SJCRH30 (cell line): ENCODE measurements at places on chromosomes 16 and 17. TPM values are rescaled to one million over a fixed set of nuclear protein-coding genes. Genes with fewer than 3 reads are reported as not detected.

DNA sequence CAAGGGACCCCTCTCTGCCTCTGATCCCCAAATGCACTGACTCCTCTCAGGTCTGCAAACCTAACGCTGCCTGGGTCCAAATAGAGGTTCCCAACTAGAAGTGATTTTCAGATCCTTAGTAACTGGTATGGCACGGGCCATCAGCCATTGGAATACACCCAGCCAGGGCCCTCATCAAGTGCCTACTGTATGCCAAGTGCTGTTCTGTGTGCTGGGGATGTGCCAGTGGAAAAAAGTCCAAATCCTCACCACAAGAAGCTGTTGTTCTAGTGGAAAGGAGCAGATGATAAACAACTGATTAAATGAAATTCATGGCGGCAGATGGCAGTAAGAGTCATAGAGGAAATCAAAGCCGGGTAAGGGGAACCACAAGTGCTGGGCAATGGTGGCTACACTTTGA, 57.2 kb upstream of the MED9 start:
- no peak overlapping the region for H3K27ac ChIP-seq
- H3K36me3 ChIP-seq, result no peaks in the 10 kb centered on the region
- H3K4me3 ChIP-seq, result no peak overlapping the region
- DNase-seq, result no peak
- no peaks in the 10 kb centered on the region for H3K27me3 ChIP-seq
- H3K4me1 ChIP-seq, result peaks cover 60% of the 10 kb centered on the region

The SOX15 gene
- 0.10 and 0.30 TPM in 2 replicates for total RNA-seq

The KRT17 gene
- total RNA-seq, result 134 and 149 TPM in 2 replicates

DNA sequence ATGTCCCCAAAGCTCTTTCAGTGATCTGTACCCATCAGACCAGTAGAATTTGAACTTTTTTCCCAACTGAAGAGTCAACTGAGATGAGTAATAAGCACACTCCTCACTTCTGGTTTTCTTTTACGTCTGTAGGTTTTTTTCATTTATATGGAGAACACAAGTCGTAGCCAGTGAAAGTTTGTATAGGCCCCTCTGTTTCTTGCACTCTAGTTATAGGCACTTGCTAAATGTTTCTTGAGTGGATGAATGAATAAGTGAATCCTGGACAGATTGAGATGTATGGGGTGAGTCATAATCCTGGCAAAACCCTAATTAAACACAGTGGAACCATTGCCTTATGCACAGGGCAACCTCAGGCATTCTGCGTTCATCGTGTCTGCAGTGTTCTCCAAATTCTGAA, 193.7 kb upstream of the TBX2 start:
- no peaks in the 10 kb centered on the region for H3K27me3 ChIP-seq
- DNase-seq, result no peak

GRCh38 chr17:45783593-45784292, 377 bp upstream of the CRHR1 start:
- DNase-seq, result peak; percentile 53
- H3K27me3 ChIP-seq, result peaks cover 34% of the 10 kb centered on the region
- peak overlapping the region; percentile 55 for H3K4me3 ChIP-seq
- no peaks in the 10 kb centered on the region for H3K36me3 ChIP-seq
- no peak overlapping the region for H3K27ac ChIP-seq
- no peaks in the 10 kb centered on the region for H3K4me1 ChIP-seq

- no peak for DNase-seq
- no peaks in the 10 kb centered on the region for H3K27me3 ChIP-seq
- no peak overlapping the region for H3K27ac ChIP-seq
- H3K36me3 ChIP-seq, result no peaks in the 10 kb centered on the region
- H3K4me1 ChIP-seq, result peaks cover 13% of the 10 kb centered on the region
- no peak overlapping the region for H3K4me3 ChIP-seq
These were observed 121.4 kb downstream of the SKAP1 start for GRCh38 chr17:48308581-48308980.

DNA sequence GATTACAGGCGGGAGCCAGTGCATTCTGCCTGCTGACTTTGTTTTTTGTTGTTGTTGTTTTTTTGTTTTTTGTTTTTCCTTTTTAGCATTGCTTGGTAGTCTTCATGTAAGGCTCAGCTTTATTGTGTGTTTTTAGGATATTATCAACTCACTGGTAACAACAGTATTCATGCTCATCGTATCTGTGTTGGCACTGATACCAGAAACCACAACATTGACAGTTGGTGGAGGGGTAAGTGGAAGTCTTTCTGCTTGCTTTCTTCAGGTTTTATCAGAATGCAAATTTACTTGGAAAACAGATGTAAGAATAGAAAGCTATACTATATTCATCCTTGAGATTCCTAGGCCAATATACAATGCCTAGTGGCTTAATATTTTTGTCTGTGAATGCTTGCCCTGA, 3.3 kb upstream of the CMTM1 start:
- DNase-seq, result no peak
- no peak overlapping the region for H3K4me3 ChIP-seq
- peaks cover 76% of the 10 kb centered on the region for H3K36me3 ChIP-seq
- H3K27ac ChIP-seq, result no peak overlapping the region
- no peaks in the 10 kb centered on the region for H3K27me3 ChIP-seq
- H3K4me1 ChIP-seq, result no peaks in the 10 kb centered on the region

GRCh38 chr16:19356024-19356952, 61.4 kb upstream of the TMC5 start:
- H3K4me1 ChIP-seq, result no peaks in the 10 kb centered on the region
- H3K27ac ChIP-seq, result no peak overlapping the region
- no peak overlapping the region for H3K4me3 ChIP-seq
- H3K27me3 ChIP-seq, result no peaks in the 10 kb centered on the region
- no peak for DNase-seq
- H3K36me3 ChIP-seq, result no peaks in the 10 kb centered on the region

- H3K36me3 ChIP-seq, result no peaks in the 10 kb centered on the region
- no peak overlapping the region for H3K4me3 ChIP-seq
These were observed 27.8 kb downstream of the COPRS start for GRCh38 chr17:31830971-31831858.

The VAMP2 gene
- total RNA-seq, result 6.1 and 7.9 TPM in 2 replicates

The LPO gene
- not detected in 2 replicates for total RNA-seq

The DHRS7C gene
- not detected in 2 replicates for total RNA-seq

DNA sequence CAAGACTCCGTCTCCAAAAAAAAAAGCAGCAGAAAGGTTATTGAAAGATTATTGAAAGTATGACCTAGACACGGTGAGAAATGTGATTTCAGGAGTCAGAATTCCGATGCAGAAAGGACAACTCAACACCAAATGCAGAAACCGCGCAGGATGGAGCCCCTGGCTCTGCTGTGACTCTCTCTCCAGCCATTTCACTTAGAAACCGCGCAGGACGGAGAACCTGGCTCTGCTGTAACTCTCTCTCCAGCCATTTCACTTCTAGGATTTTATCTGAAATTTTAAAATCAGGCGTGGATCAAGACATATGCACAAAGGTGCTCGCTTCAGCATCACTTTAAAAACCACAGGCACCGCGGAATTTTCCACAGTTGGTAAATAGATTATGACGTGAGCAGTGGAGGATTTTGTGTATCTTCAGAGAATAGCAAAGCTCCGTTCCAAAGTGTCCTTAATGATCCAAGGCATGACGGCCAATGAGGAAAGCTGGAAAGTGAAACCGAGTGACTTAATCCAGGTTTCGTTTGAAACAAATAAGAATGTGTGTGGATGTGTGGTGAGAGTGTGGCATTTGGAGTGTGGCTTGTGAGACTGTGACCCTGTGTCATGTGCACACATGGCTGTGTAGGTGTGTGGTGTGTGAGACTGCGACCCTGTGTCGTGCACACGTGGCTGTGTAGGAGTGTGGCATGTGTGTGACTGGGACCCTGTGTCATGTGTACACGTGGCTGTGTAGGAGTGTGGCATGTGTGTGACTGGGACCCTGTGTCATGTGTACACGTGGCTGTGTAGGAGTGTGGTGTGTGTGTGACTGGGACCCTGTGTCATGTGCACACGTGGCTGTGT, 9.5 kb downstream of the UTS2R start:
- no peaks in the 10 kb centered on the region for H3K27me3 ChIP-seq
- no peak overlapping the region for H3K27ac ChIP-seq
- H3K36me3 ChIP-seq, result no peaks in the 10 kb centered on the region
- peak overlapping the region; percentile 2; the same call in 1 of the 2 replicates for H3K4me3 ChIP-seq
- peaks cover 37% of the 10 kb centered on the region for H3K4me1 ChIP-seq
- peak; percentile 61 for DNase-seq

The PIGS gene
- total RNA-seq, result 38.0 and 41.8 TPM in 2 replicates

DNA sequence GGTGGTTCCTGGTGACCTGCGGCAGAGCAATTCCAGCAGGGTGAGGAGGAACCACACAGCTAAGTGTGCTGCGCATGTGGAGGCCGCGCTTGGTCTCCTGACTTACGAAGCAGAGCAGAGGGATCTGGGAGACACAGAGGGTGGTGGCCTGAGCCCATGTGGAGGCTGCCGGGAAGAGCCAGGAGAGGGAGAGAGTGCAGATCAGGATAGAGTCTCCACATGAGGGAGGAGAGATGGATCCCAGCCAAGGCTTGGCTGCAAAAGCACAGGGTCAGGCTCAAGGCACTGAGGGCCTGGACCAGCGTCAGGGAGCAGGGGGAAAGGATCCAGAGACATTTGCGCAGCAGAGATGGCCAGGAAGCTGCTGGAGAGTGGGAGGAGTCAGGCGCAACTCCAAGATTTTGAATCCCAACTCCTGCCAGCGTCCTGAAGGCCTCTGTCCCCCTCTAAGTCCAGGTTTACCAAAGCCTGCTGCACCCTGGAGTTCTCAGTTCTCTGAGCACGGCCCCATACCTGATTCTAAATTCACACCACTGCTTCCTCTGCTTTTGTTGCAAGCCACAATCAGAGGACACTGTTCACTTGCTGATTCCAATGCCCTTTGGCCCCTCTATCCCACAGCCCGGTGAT, 11.3 kb upstream of the MLLT6 start:
- H3K36me3 ChIP-seq, result no peaks in the 10 kb centered on the region
- H3K4me3 ChIP-seq, result no peak overlapping the region
- no peaks in the 10 kb centered on the region for H3K4me1 ChIP-seq
- H3K27ac ChIP-seq, result no peak overlapping the region

GRCh38 chr17:51590071-51590656, 329.8 kb downstream of the UTP18 start:
- no peaks in the 10 kb centered on the region for H3K36me3 ChIP-seq
- H3K4me1 ChIP-seq, result no peaks in the 10 kb centered on the region
- no peak for DNase-seq
- no peak overlapping the region for H3K27ac ChIP-seq
- no peak overlapping the region for H3K4me3 ChIP-seq

The TMEM204 gene
- 1.1 and 1.2 TPM in 2 replicates for total RNA-seq

The MAPK8IP3 gene
- 24.7 and 34.7 TPM in 2 replicates for total RNA-seq

DNA sequence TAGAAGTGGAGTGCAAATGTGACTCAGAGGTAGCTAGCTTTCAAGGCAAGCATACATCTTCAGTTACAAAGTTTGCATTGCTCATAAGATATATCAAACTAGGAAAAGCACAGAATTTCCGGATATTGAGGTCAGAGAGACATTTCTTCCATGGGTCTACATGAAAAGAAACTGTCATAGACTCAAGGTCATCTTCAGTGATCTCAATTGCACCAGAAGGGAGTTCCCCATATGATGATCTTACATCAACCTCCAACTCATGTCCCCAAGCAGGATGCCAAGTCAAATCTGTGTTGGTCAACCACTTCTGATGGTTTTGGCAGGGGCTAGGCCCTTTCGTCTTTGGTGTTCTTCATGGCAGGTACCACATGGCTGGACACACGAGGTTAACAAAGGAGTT, 459.9 kb upstream of the MAF start:
- no peak overlapping the region for H3K4me3 ChIP-seq
- no peaks in the 10 kb centered on the region for H3K4me1 ChIP-seq
- no peaks in the 10 kb centered on the region for H3K36me3 ChIP-seq
- H3K27ac ChIP-seq, result no peak overlapping the region

GRCh38 chr17:48439875-48440505, 10.0 kb upstream of the SKAP1 start:
- H3K27ac ChIP-seq, result no peak overlapping the region
- no peaks in the 10 kb centered on the region for H3K36me3 ChIP-seq
- H3K4me1 ChIP-seq, result peaks cover 6% of the 10 kb centered on the region; the same call in 1 of the 2 replicates
- no peak for DNase-seq
- no peak overlapping the region for H3K4me3 ChIP-seq
- no peaks in the 10 kb centered on the region for H3K27me3 ChIP-seq

GRCh38 chr17:57530026-57530425, 215.1 kb downstream of the CCDC182 start:
- H3K27me3 ChIP-seq, result no peaks in the 10 kb centered on the region
- H3K36me3 ChIP-seq, result 0 out of 2 replicates have a peak, but pooled peaks cover 2% of the 10 kb centered on the region
- H3K4me3 ChIP-seq, result no peak overlapping the region
- no peak overlapping the region for H3K27ac ChIP-seq
- peaks cover 13% of the 10 kb centered on the region for H3K4me1 ChIP-seq

DNA sequence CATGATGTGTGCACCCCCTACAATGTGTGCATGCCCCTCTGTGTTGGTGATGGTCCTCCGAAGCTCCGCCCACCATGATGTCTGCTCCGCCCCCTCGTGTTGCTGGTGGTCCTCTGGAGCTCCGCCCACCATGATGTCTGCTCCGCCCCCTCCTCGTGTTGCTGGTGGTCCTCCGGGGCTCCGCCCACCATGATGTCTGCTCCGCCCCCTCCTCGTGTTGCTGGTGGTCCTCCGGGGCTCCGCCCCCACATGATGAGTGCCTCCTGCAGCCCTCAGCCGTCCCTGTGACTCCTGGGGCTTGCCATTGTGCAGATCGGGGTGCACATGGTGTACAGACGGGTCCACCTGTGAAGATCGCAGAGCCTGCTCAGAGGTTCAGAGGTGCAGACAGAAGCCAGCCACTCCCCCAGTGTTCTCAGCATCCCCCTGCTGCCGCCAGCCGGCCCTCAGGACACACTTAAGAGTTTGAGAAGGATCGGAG, 129.1 kb upstream of the CHMP6 start:
- no peak overlapping the region for H3K27ac ChIP-seq
- no peak overlapping the region for H3K4me3 ChIP-seq
- peak; percentile 39 for DNase-seq

- peaks cover 18% of the 10 kb centered on the region for H3K4me1 ChIP-seq
- no peaks in the 10 kb centered on the region for H3K27me3 ChIP-seq
- no peak overlapping the region for H3K4me3 ChIP-seq
- H3K27ac ChIP-seq, result no peak overlapping the region
These were observed 17.7 kb downstream of the YPEL2 start for GRCh38 chr17:59349178-59349577.

DNA sequence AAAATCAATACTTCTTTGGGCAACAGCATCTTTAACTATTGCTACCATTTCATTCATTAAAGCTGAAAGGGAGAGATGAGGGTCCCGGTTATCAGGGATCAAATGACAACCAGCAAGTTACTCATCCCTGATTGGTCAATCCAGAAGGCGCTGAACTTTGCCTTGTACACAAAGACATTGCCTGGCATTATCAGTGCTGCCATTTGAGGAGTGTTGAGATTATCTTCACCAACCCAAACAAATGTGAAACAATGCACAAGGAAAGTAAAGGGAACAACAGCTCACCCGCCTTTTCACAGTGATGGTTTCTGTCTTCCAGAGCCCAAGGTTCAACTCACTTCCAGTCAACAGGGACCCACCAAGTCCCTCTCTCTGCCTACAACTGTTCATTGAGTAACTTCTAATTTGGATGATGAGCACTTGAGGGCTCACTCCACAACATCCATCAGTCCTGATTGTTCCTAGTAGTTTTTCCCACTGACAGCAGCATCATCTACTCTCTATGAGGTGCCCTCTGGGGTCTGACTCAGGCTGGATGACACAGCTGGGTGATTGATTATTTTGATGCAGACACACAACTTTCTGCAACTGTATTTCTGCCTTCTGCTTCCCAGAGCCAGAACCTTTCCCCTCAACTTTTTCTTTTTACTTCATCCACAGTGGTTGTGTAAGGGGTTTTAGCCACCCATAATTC, 32.0 kb downstream of the LYRM9 start:
- H3K4me3 ChIP-seq, result no peak overlapping the region
- no peaks in the 10 kb centered on the region for H3K4me1 ChIP-seq
- H3K36me3 ChIP-seq, result no peaks in the 10 kb centered on the region
- no peak for DNase-seq
- H3K27me3 ChIP-seq, result no peaks in the 10 kb centered on the region

GRCh38 chr17:6361733-6362132, 73.2 kb downstream of the AIPL1 start:
- DNase-seq, result no peak
- H3K4me1 ChIP-seq, result no peaks in the 10 kb centered on the region
- H3K4me3 ChIP-seq, result no peak overlapping the region
- no peaks in the 10 kb centered on the region for H3K36me3 ChIP-seq
